ENCODE measurements at places on chromosomes 7 and 10.

- no peak for DNase-seq
Measured at GRCh38 chr7:6164491-6164890, 107.9 kb downstream of the CYTH3 start.

DNA sequence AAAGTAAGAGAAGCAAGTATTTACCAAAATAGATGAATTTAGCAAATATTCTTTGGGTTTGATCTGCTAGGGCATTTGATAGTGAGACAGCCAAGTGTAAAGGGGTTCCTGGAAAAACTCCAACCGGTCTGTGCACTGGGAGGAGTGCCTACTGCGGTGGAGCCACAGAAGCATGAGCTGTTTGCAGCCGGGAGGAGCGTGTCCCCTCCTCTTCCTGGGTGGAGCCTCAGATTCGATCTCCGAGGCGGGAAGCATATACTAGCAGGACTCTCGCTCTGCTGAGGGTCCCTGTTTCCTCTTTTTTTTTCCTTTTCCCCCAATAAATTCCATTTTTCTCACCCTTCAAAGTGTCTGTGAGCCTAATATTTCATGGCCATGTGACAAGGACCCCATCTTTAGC, 45.1 kb upstream of the MET start:
- no peak for DNase-seq

- DNase-seq, result peak; percentile 28
Measured at GRCh38 chr10:132469197-132469884, 68.2 kb upstream of the INPP5A start.

- DNase-seq, result no peak
Measured at GRCh38 chr7:121558288-121558687, 162.2 kb upstream of the FAM3C start.

DNA sequence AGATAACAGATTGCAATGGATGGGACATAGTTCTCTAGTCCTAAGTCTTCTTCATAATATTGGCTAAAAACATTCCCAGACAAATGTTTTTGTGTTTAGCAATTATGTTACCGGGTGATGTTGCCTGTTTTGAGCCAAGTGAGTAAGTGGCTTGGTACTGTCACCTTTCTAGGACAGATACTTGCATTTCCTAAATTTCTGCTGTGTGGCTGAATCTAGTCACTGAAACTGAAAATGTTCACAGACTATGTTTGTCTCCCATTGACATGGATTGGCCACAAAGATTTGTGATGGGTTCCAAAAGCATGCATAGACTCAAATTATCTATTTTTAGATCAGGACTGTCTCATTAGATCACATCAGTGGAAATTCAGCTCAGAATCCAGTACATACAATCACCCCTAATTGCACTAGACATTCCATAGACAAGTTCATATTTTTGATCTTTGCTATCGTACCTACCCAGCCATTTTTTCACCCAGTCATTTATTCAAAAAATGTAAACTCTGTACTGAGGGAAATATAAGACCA, 1222.1 kb upstream of the AUTS2 start:
- peak; percentile 58 for DNase-seq

- DNase-seq, result no peak
Measured at GRCh38 chr7:27586825-27587224, 75.9 kb downstream of the HIBADH start.

DNA sequence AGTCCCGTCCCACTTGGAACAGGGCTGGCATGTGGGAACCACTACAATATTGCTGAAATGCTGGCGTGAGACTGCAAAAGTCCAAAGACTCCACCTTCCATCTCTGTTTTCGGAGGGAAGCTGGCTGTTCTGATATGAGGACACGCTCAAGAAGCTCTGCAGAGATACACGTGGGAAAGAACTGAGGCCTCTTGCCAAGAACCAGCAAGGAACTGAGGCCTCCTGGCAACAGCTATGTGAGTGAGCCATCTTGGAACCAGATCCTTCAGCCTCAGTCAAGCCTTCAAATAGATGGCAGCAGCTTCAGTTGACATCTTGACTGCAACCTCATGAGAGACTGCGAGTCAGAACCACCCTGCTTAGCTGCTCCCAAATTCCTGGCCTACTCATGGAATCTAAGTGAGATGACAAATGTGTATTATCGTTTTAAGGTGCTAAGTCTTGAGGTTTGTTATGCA, 30.8 kb downstream of the SGMS1 start:
- DNase-seq, result peak; percentile 49
